Thoracic aorta (tissue), 2 donors: ENCODE measurements at places on chromosomes 3 and 15.

- H3K36me3 ChIP-seq, result no peaks in the 10 kb centered on the region
- H3K27ac ChIP-seq, result no peak overlapping the region
- no peaks in the 10 kb centered on the region for H3K27me3 ChIP-seq
- no peak overlapping the region for H3K4me3 ChIP-seq
- no peaks in the 10 kb centered on the region for H3K4me1 ChIP-seq
Observed at GRCh38 chr3:45806072-45806471, 9.7 kb upstream of the SLC6A20 start.

- no peaks in the 10 kb centered on the region for H3K4me1 ChIP-seq
- H3K27ac ChIP-seq, result no peak overlapping the region
- H3K4me3 ChIP-seq, result no peak overlapping the region
Observed at GRCh38 chr3:167723025-167723512, 11.6 kb downstream of the PDCD10 start.

GRCh38 chr15:52438047-52438446 lies 90.6 kb downstream of the MYO5A start:
- no peaks in the 10 kb centered on the region for H3K27me3 ChIP-seq
- no peak overlapping the region for H3K4me3 ChIP-seq
- H3K36me3 ChIP-seq, result no peaks in the 10 kb centered on the region
- no peaks in the 10 kb centered on the region for H3K4me1 ChIP-seq
- DNase-seq, result no peak

- no peaks in the 10 kb centered on the region for H3K36me3 ChIP-seq
- no peak overlapping the region for H3K4me3 ChIP-seq
- no peaks in the 10 kb centered on the region for H3K4me1 ChIP-seq
- no peak for DNase-seq
- H3K27me3 ChIP-seq, result no peaks in the 10 kb centered on the region
- no peak overlapping the region for H3K27ac ChIP-seq
Observed at GRCh38 chr3:159739969-159740368, 248.7 kb upstream of the IL12A start.

GRCh38 chr3:44969828-44970179 lies 6.2 kb downstream of the ZDHHC3 start:
- no peaks in the 10 kb centered on the region for H3K36me3 ChIP-seq
- H3K27ac ChIP-seq, result no peak overlapping the region
- no peaks in the 10 kb centered on the region for H3K27me3 ChIP-seq
- H3K4me1 ChIP-seq, result peaks cover 6% of the 10 kb centered on the region
- DNase-seq, result no peak
- H3K4me3 ChIP-seq, result no peak overlapping the region

DNA sequence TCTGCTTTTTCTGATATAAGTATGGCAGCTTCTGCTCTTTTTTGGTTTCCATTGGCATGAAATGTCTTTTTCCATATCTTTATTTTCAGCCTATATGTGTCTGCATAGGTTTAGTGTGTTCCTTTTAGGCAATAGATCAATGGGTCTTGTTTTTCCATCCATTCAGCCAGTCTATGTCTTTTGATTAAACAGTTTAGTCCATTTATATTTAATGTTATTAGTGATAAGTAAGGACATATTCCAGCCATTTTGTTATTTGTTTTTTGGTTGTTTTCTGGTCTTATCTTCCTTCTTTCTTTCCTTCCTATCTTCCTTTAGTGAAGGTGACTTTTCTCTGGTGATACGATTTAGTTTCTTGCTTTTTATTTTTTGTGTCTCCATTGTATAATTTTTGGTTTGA lies 101.3 kb upstream of the LRRC3B start:
- H3K36me3 ChIP-seq, result no peaks in the 10 kb centered on the region
- H3K4me1 ChIP-seq, result no peaks in the 10 kb centered on the region
- H3K27ac ChIP-seq, result no peak overlapping the region
- H3K27me3 ChIP-seq, result no peaks in the 10 kb centered on the region
